IMR-90 (cell line): ENCODE measurements at places on chromosomes 2 and 18.

DNA sequence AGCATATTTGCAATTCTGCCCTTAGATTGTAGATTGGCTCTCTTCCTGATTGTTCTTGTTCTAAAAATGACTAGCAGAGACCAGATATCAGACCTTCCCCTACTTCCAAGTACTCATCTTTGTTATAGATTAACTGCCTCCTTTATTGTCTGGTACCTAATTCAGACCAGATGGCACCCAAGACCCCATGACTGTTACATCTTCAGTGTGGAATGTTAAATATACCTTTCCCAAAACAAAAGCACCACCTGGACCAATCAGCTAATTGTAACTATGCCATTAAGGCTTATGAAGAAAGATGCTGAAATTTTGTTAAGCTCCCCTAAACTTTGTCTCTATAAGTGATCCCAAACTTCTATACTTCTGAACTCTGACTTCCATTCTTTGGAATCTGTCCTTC lies 12.0 kb upstream of the TFPI start:
- H3K36me3 ChIP-seq: no peaks in the 10 kb centered on the region
- H3K27ac ChIP-seq: no peak overlapping the region
- no peak for DNase-seq
- H3K27me3 ChIP-seq: no peaks in the 10 kb centered on the region
- no peak overlapping the region for H3K4me3 ChIP-seq
- H3K4me1 ChIP-seq: no peaks in the 10 kb centered on the region; the same call in 1 of the 2 replicates

GRCh38 chr18:67926929-67927864 lies 410.7 kb upstream of the DSEL start:
- H3K27ac ChIP-seq: no peak overlapping the region
- peaks cover 6% of the 10 kb centered on the region for H3K4me1 ChIP-seq
- H3K4me3 ChIP-seq: no peak overlapping the region
- no peaks in the 10 kb centered on the region for H3K36me3 ChIP-seq

DNA sequence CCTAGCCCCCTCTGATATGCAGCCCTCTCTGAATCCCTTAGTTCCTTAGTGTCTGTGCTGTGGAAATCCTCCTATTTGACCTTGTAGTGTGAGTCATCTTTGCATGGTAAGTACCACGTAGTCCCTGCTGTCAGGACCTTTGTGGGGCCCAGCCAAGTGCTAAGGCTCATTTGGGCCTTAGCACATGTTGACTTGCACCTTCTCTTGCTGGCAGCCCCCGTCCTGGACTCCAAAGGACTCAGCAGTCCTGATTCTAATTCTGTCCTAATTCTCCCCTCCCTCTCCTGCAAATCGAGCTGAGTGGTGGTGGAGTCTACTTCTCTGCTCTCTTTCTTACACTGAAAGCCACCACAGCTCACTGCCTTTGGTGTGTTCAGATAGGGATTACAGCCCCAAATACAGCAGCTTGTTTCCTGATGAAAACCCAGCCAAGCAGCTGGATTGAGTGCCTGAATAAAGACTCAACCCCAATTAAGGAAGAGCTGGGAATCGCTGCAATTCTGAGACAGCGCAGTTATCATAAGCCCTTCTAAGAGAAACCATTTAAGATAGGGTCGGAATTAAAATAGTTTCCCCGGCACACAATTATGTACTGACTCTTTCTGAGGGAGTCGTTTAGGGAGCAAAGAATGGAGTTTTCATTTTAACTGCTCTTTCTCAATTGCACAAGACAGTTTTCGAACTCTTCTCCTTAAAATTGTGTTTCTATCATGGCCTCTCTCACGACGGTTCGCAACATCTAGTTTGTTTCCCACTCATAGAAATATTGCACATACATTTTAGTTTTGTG lies 215.6 kb upstream of the TNP1 start:
- H3K36me3 ChIP-seq: no peaks in the 10 kb centered on the region
- peak; percentile 69 for DNase-seq
- no peak overlapping the region for H3K4me3 ChIP-seq
- peaks cover 10% of the 10 kb centered on the region for H3K4me1 ChIP-seq
- H3K27ac ChIP-seq: peak overlapping the region; percentile 42; the same call in 1 of the 2 replicates

GRCh38 chr18:24089076-24089475 lies 49.8 kb upstream of the CABYR start:
- peaks cover 7% of the 10 kb centered on the region; the same call in 1 of the 2 replicates for H3K4me1 ChIP-seq
- H3K36me3 ChIP-seq: peaks cover 19% of the 10 kb centered on the region
- H3K27me3 ChIP-seq: no peaks in the 10 kb centered on the region
- peak; percentile 20 for DNase-seq

- DNase-seq: no peak
- no peaks in the 10 kb centered on the region for H3K27me3 ChIP-seq
- H3K4me1 ChIP-seq: no peaks in the 10 kb centered on the region
- peaks cover 9% of the 10 kb centered on the region for H3K36me3 ChIP-seq
These were observed 75.9 kb downstream of the TMEM131 start for GRCh38 chr2:97919858-97920257.

DNA sequence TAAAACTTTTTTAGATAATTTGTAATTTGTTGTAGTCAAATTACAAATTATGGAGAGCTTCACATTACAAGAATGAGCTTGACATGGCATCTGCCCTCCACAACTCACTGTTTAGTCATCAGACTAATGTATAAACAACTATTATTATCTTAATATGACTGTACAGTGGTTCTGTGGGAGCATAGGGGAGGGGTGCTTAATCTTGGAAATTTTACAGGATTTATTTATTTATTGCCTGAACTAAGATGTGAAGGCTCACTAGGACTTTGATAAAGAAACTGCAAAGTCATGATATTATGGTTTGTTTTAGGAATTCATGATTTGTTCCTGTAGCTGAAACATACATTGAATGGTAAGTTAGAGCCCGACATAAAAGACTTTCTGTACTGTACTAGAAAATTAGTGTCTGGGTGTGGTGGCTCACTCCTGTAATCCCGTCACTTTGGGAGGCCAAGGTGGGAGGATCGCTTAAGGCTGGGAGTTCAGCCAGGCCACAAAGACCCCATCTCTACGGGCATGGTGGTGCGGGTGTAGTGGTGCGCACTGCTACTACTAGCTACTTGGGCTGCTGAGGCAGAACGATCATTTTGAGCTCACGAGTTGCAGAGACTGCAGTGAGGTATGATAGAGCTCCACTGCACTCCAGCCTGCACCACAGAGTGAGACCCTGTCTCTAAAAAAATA lies 2.1 kb downstream of the MARCHF7 start:
- peak overlapping the region; percentile 76 for H3K27ac ChIP-seq
- H3K27me3 ChIP-seq: no peaks in the 10 kb centered on the region
- peaks cover 24% of the 10 kb centered on the region for H3K36me3 ChIP-seq
- peaks cover 8% of the 10 kb centered on the region for H3K4me1 ChIP-seq
- peak; percentile 88 for DNase-seq
- H3K4me3 ChIP-seq: peak overlapping the region; percentile 24; the same call in 1 of the 2 replicates

DNA sequence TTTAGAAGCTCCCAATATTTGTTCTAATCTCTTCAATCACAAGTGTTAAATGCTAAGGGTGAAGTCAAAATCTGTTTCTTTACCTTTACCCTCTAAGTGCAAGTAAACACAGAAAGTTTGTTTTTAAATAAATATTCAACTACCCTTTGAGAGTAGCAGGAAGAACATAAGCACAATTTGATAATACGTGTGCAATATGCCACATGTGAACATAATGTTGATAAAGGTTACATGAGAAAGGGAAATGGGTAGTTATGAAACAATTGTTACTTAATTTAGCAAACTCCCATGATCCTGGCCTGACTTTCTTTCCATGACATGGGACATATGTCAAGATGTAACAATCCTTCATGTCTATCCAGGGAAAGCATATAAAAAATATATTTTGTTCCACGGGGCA lies 7.1 kb downstream of the SPRED2 start:
- no peak for DNase-seq
- H3K4me1 ChIP-seq: peaks cover 8% of the 10 kb centered on the region
- H3K36me3 ChIP-seq: no peaks in the 10 kb centered on the region
- H3K27me3 ChIP-seq: no peaks in the 10 kb centered on the region
- H3K4me3 ChIP-seq: no peak overlapping the region

GRCh38 chr2:60054571-60055340 lies 498.7 kb downstream of the BCL11A start:
- no peaks in the 10 kb centered on the region for H3K36me3 ChIP-seq
- H3K4me3 ChIP-seq: no peak overlapping the region
- DNase-seq: no peak
- H3K27ac ChIP-seq: no peak overlapping the region
- no peaks in the 10 kb centered on the region for H3K4me1 ChIP-seq
